ENCODE measurements at places on chromosomes 4 and X.
A peak's percentile ranks its signal among the peaks of the same experiment; 100 is the strongest.

DNA sequence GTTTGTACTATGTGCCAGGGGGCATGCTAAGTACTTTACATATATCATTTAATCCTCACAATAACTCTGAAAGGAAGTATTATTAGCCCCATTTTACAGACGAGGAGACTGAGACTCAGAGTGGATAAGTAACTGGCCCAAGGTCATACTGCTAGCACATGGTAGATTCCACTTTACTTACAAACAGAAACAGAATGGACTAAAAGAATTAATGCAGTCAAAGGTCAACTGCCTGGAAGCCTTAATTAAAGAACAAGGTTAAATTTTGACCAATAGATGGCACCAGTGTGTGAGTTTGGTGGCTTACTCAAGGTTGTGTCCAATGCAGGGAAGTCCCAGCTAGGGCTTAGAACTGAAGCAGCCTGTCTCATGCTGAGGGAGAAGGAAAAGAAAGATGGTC is 4.7 kb downstream of the RIPPLY1 start:
- peak; percentile 38 for DNase-seq

DNA sequence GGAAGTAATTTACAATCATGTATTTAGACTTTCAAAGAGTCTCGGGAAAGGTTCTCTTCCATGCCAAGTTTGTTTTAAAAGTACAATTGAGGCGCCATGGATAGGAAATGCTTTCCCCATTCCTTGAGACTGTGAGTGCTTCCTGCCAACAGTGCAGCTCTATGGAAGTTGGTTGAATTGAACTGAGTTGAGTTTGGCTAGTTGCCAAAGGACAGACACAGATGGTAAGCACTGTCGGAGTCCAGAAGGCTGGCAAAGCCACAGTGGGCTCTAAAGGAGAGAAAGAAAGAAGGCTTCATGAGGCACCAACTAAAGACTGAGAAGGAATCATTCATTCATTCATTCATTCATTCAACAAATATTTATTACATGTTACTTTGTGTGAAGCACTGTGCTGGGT is 4.3 kb upstream of the KCNE5 start:
- no peak for DNase-seq

GRCh38 chr4:183356931-183357675 is 34.9 kb upstream of the CLDN24 start:
- no peak for DNase-seq

GRCh38 chrX:49949961-49950360 is 27.6 kb downstream of the CLCN5 start:
- DNase-seq: no peak

GRCh38 chrX:25016938-25017598 is 1.3 kb upstream of the ARX start:
- DNase-seq: no peak

DNA sequence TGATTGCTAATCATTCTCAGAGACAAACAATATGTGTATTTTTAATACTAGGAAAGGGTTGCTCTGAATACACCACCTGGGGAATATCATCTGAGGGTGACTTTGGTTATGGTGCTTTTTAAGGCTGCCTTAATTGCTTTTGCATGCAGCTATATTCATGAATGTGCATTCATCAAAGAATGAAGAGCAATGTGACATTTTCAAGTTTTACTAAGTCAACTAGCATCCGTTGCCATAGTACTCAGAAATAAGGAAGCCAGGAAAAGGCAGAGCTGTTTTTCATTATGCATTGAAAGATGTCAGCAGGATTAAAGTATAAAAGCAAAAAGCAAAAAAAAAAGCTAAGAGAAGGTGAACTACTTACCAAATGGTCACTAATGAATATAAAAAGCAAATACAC is 67.4 kb upstream of the PCDH18 start:
- peak; percentile 20 for DNase-seq

DNA sequence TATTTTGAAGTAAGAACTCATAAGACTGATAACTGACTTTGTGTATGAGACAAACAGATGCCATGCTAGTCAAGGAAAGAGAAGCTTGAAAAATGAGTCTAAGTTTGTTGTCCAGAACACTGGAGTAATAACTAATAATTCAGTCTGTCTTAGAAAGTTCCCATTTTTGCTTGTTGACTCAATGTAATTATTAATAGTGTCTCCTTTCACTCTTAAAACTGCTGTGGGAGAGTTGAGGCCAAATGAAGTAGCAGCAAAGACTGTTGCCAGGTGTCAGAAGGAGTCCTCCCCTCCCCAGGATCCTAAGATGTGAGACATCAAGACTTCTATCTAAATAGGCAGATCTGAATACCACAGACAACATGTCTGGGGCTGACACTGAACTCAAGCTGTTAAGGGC is 20.8 kb upstream of the FAM13A start:
- DNase-seq: no peak

GRCh38 chrX:153669901-153670731 is 3.5 kb downstream of the PNCK start:
- no peak for DNase-seq

DNA sequence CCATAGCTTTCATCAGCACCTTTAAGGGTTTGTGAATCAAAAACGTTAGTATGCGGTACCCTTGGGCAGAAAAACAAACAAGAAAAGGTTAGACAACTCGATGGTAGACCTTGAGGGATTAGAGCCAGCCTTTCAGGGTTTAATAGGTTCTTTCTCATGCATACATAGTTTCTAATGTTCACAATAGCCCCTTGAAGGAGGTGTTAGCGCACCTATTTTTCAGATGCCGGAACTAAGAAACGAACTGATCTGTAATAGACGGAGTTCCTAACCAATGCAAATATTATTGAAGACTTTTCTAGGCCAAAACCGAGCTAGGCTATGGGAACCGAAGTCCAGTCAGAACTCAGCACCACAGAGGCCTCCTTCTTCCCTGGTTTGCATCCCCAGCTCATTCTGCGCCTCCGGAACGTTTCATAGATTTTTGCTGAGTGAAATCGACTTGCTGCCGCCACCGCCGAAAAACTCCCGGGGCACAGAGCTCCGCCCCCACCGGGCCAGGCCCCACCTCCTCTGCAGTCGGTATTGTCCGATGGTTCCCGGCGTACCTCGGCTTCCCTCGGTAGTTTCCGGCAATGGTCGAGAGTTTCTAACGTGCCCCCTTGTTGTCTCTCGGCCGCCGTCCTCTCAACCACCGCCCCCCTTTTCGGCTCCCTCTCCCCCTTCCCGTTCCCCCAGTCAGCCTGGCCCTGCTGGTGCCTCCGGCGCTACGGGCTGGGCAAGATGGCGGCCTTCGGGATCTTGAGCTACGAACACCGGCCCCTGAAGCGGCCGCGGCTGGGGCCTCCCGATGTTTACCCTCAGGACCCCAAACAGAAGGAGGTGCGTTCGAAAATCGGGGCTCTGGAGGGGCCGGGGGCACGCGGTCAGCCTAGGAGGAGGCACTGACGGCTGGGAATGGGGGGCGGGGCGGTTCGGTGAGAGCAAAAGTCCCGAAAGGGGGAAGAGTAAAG is at the start of gene MED12:
MED12 (plus strand) TSS at position 565 of the 953 bp plus-strand sequence; CDS start at position 724, 159 bp downstream.
- DNase-seq: peak; percentile 83

DNA sequence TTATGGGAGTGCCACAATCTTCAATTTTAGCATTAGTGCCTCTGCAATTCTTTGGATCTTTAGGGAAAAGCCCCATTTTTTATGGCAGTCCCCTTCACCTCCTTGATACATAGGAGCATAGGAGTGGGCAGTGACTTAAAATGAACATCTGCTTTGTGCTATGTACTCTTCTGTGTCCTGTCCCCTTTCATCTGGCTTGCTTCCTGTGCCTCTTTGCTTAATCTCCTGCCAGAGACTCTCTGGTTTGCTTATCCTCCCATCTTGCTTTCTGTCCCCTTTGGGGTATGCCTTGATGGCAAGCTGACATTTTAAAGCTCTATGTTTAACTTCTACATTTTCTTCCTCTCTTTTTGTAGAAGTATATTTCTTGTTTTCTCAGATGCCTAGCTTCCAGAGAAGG is 12.3 kb downstream of the PGK1 start:
- no peak for DNase-seq

DNA sequence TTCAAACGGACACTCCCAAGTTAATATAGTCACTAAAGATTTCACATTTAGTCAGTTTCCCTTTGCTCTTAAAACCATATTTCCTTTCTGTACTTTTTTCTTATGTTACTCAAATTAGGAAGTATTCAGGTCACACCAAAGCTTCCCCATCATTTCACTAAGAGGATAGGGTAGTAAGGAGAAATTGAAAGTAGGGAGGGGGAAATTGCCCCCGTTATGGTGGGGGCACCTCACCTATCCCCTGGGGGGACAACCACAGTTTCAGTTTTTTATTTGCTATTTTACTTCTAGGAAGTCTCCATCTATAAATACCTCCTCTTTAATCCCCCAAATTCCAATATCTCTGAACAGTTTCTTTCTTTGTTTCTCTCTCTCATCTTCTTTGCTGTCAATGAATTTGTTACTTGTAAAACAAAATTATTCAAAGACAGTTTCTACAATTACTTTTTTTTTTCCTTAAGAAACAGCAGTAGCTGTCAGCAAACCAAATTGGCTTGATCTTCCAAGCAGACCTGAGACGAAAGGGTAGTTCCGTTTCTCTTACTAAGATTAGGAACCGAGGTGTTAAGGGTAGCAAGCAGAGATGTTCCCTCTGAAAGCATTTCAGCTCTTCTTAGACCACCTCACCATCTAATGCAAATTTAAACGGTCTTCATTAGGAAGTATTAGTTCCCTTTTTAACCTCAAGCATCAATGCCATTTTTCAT is 160.2 kb upstream of the KLF3 start:
- no peak for DNase-seq

- no peak for DNase-seq
These were observed 807.4 kb downstream of the FSTL5 start for GRCh38 chr4:161356351-161356750.

- DNase-seq: no peak
These were observed 12.4 kb downstream of the RAI2 start for GRCh38 chrX:17848545-17849265.

- peak; percentile 84 for DNase-seq
These were observed 374.3 kb downstream of the AFF2 start for GRCh38 chrX:148874636-148875246.

- no peak for DNase-seq
These were observed 45.4 kb downstream of the CXorf58 start for GRCh38 chrX:23952984-23953907.

DNA sequence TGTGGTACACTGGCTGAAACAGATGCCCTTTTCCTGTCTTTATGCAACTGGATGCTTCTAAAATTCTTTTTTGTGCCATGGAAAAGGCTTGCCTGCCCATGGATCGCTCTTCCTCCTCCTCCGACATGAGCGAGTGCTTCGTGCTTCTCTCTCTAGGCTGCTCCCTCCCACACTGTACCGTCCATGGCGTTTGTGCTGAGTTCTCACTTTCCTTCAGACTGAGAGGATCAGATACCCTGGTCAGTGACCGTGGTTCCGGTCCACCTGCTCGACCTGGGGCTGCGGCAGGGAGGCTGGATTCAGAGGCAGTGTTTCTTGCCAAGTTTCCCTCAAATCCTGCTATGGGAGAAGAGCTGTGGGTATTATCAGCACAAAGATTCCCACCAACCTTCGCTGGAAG is 10.2 kb upstream of the CLDN24 start:
- no peak for DNase-seq

GRCh38 chr4:148289740-148290139 is 152.5 kb downstream of the NR3C2 start:
- DNase-seq: no peak

GRCh38 chr4:110669663-110670062 is 46.8 kb upstream of the PITX2 start:
- no peak for DNase-seq

GRCh38 chr4:58602022-58602421 is 1491.8 kb upstream of the IGFBP7 start:
- no peak for DNase-seq

- DNase-seq: no peak
These were observed 23.0 kb downstream of the FAM53A start for GRCh38 chr4:1660948-1661677.

GRCh38 chrX:123274796-123275195 is 90.7 kb downstream of the GRIA3 start:
- no peak for DNase-seq

- no peak for DNase-seq
These were observed 47.5 kb upstream of the PDLIM3 start for GRCh38 chr4:185582651-185583400.

DNA sequence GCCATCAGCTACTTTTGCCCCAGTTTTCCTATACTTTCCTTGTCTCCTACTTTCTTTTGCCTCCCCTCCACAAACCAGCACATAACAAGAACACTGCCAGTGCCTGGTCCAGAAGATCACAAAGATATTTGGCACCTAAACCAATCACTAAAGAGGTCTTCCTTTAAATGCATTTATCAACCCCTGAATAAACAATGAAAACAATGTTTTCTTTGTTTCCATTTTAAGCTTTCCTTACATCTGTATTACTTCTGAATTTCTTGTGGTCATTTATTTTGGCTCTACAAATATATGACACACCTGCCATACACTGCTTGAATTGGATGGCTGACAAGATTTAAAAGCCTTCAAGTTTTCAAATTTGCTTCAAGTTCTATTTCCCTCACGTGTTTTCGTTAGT is 43.9 kb downstream of the MBNL3 start:
- DNase-seq: no peak

- no peak for DNase-seq
These were observed 405.8 kb upstream of the HTR2C start for GRCh38 chrX:114178126-114178525.

GRCh38 chrX:130110379-130111219 is at the start of gene ELF4:
Gene ELF4 (minus strand): TSS chrX:130110497. CDS start chrX:130081330, 29,167 bp downstream.
- peak; percentile 72 for DNase-seq

DNA sequence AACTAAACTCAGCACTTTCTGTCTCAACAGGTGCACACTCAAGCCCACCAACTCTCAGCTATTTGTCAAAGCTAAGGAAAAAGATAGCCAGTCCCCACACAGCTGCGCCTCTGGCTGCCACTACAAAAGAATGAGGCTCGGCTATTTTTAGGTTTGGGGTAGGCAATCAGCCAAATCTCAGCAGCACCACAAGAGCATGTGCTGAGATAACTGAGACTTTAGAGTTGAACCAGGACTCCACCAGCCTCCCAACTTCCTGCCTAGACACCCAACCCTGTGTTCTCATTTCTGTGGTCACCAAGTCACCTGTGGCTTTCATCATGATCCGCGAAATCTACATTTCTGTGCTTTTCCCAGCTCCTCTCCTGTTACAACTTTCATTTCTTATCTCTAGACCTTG is 28.0 kb downstream of the DMD start:
- DNase-seq: peak; percentile 41

- DNase-seq: peak; percentile 93
These were observed 188.4 kb downstream of the SLC7A11 start for GRCh38 chr4:138053641-138054301.

GRCh38 chr4:4783847-4784246 is 75.6 kb upstream of the MSX1 start:
- no peak for DNase-seq

- DNase-seq: no peak
These were observed 11.0 kb upstream of the MAP7D3 start for GRCh38 chrX:136262243-136262642.

DNA sequence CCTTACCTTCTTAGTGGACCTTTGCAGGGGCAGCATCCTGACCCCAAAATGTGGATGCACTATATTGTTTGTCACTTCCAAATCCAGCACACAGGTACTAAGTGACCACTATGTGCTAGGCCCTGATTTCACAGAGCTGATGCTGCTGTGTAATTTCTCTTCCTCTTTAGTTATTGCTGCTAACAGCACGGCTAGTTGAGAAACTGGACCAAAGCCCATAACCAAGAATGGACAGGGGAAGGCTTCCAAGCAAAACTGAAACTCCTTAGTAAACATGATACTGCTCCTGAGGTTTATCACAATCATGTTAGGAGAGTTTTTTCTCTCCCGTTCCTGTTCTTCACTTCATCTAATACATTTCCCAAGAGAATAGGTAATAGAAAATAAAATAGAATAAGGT is 172.9 kb upstream of the TTC29 start:
- DNase-seq: no peak

- DNase-seq: no peak
These were observed 2.6 kb upstream of the KIAA0232 start for GRCh38 chr4:6779667-6780565.

GRCh38 chr4:163747886-163748285 is 253.4 kb downstream of the TMA16 start:
- DNase-seq: no peak
